Dermis microvascular lymphatic vessel endothelial cell (primary cell): ENCODE measurements at places on chromosomes 1 and 21.

- peak; percentile 14 for DNase-seq
Observed at GRCh38 chr1:48061162-48062136, 64.3 kb upstream of the TRABD2B start.

DNA sequence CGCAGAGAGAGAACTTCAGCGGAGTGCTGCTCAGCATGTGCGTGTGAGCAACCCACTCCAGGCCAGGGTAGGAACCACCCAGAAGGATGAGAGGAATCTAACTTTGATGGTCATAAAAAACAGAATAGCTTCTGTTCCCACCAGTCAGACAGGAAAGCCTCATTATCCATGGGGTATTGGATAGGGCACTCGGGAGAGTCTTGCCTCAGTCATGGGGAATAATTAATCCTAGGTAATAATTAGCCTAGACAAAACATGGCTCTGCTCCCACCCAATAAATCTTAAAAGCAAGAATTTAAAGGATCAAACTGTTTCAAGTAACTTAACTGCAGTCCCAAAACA lies 35.3 kb downstream of the LDLRAD1 start:
- no peak for DNase-seq

DNA sequence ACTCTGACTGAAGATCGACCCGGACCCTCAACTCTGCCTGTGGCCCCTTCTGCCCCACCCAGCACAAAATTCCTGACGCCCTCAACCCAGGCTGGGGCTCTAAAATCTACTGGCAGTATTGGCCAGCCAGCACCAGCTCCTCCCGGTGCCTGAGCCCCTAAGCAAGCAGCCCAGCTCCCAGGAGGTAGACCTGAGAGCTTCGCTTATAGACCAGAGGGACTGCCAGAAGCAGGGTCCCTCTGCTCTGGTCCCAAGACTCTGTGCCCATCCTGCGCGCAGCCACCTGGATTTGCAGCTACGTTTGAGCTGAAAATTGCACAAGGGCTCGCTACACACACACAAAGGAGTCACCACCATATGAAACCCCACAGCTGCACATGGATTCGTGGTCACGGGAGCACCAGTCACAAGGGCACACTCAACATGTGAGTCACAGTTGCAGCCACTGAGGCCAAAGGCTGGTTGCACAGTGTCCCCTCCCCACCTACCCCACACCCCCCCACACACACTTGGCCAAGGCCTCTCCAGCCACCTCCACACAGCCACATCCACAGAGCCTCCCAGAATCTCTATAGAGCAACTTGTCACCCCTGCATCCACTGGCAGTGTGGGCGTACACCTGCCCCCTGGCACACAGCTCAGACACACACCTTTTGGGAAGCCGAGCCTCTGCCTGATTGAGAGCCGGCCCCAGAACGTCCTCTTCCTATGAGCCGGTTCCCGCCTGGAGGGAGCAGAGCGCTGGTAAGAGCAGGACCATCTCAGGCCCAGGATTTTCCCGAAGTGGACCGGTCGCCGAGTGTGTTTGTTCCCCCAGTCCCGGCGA lies 1.1 kb upstream of the DMBX1 start:
- no peak for DNase-seq

DNA sequence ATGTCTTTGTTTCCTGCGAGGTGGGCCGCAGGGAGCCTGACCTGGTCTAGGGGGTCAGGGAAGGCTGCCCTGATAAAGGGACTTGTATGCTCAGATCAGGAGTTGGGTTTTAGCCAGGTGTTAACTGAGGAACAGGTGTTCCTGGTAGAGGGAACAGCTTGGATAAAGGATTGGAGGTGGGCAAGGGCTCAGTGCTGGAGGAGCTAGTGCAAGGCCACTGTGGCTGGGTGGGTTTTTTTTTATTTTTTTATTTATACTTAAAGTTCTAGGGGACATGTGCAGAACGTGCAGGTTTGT lies 31.1 kb downstream of the A3GALT2 start:
- no peak for DNase-seq

DNA sequence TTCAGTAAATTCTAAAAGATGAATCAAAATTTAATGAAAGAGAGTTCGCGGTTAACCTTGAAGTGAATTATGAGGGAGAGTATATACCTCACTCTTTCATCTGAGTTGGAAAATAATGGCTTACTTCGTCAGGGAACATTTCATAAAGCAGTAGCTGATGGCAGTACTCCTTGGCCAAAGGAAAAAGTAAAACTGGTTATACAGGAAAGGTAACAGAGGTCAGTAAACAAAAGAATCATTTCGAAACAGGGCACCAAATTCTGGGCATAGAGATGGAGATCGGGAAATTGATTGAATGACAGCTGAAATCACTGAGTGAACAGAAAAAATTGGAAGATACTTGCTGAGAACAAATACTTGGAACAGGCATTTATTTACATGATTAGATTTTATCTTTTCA lies 199.0 kb downstream of the OLFM3 start:
- DNase-seq: no peak

DNA sequence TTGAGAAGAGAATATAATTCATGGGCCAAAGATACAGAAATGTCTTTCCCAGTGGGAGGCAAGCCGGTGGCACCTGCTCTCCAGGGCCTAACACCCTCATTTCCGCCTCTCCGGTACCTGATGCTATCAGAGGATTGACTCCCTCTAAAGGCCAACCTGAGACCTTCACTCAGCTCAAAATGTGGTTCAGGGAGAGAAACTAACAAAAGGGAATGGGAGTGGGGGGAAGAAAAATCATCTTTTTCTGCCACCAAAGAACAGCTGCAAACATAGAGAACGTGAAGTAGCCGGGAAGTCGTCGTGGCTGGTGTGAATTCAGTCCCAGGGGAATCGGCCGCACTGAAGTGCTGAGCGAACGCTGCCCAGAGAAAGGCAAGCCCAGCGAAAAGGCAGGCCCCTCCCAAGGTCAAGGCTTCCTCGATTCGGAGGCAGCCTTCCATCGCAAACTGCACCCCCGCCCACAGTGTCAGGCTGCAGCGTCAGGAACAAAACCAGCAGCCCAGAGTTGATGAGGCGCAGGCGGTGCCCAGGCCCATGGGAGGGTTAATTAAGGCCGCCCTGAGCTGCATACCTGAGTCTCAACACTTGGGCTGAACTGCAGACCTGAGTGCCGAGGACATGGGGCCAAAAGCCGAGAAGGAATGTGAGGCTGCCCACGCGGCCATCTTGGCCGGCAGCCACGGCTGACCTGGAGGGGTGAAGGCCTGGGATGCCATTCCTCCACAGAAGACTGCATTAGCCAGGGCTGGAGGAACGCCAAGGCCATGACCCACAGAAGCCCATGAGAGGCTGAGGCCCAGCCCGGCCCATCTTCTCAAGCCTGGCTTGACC lies 160.2 kb downstream of the PSMG1 start:
- DNase-seq: peak; percentile 19

GRCh38 chr21:35257413-35257812 lies 208.3 kb upstream of the RUNX1 start:
- no peak for DNase-seq

GRCh38 chr1:228174482-228175315 lies 9.1 kb downstream of the IBA57 start:
- no peak for DNase-seq

DNA sequence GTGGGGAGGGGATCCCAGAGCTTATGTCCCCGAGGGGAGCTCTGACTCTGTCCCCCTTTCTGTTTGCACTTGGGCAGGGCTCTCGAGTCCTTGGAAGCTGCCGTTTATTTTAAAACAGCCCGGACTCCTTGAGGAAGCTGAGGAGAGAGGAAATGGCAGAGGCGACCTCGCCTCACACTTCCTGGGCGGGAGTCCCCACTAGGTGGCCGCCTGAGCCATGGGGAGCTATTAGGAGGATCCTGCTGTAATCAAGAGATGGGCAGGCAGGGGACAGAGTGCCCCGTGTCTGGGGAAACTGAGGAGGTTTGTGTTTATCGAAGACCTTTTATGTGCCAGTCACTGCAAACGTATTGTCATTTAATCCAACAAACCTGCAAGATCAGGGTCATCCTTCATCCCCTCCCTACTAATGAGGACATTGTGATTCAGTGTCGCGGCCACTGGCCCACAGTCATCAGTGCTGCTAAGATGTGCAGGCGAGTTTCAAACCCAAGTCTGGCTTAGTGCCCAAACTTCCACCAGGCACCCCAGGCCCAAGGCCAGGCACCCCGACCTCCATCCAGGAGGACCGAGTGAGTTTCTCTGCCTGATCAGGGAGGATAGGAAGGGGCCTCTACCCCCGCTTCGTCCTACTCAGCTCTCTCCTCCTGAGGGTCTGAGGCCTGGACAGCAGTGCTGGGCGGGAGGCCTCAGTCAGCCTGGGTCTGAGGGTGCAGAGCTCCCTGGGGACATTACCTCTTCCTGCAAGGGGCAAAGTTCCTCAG lies 316.9 kb upstream of the VAMP3 start:
- DNase-seq: no peak

DNA sequence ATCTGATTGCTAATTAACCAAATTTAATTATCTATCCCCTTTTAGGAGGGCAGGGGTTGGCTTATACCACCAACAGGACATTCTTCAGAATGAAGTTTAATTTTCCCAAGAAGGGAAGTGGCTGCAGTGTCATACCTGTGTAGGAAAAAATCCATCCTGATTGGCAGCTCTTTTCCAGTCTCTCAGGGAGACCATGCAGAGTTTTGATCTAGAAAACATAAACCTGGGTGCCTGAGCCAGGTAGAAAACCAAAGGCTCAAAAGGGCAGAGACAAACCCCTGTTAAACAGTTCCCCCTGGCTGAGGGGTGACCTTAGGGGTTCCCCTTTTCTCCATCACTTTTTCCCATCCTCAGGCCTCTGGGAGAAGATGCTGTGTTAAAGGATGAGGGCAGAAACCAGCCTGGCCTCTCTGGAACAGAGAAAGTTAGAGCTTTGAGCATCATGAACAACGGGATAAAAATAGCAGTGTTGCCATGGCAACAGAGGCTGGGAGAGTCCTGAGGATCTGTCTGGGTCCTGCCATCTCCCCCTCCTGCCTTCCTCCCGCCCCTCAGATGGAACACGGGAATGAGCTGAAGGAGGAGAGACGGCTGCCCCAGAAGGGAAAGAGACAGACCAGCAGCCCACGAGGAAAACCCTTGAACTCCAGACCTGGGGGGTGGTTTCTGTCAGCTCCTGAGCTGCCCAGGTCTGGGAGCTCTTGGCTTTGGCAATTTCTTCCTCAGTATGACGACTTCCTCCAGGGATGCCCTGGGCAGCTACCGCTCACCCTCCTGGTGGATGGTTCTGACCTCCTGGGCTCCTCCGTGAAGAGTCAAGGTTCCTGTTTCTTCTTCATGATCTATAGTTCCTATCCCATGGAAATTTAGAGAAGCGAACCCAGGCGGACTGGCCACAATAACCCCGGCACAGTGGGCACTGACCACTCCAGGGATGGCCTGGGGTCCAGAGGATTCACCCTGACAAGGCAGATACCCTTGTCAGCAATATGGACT lies 14.0 kb upstream of the LEMD1 start:
- DNase-seq: no peak

- DNase-seq: peak; percentile 93
Observed at GRCh38 chr1:61337981-61338848, 255.9 kb downstream of the NFIA start.

DNA sequence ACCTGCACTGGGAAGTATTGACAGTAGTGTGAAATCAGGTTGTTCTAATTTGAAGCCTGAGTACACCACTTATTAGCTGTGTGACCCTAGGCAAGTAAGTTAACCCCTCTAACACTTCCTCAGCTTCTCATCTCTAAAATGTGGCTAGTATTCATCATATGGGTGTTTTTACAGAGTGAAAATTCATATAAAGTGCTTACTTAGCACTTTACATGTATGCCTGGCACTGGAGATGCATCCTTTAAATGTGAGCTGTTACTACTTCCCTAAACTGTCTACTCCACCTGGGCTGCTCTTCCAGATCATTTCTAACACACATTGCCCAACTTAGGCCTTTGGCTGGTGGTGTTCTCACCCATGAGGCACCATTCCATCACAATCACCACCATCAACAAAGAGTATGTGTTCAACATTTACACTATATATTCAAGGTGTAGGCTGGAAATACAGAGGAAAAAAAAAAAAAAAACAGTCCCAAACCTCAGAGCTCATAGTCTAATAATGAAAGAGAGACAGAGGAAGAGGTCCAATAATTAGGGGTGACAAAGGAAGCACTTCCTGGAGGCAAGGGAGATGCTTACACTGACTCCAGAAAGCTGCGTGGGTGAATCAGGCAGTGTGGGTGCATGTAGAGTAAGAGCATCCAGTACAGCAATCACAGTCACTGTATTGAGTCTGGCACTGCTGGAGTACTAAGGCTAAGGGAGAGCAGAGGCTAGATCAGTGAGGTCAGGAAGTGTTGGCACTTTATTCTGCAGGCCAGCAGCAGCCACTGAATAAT lies 3.6 kb downstream of the STX6 start:
- DNase-seq: no peak

DNA sequence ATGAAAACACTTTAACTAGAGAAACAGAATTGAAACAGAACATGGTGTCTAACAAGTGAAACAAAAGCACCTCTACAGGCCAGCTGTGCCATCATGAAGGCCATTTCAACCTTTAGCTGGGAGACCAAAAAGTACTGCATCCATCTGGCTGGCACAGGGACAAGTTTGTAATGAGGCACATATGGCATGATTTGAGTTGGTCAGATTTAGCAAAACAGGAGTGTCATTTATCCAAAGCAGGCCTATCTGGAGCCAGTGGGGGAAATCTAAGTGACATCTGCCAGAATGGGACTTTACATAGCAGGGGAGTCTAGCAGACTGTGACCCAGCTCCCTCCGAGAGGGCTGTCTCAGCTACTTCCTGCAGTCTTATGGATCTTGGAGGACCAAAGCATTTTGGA lies 51.9 kb downstream of the DNTTIP2 start:
- DNase-seq: no peak

- DNase-seq: no peak
Observed at GRCh38 chr1:203367057-203367456, 16.1 kb upstream of the FMOD start.

- DNase-seq: no peak
Observed at GRCh38 chr1:100065183-100065968, 67.4 kb downstream of the SASS6 start.

DNA sequence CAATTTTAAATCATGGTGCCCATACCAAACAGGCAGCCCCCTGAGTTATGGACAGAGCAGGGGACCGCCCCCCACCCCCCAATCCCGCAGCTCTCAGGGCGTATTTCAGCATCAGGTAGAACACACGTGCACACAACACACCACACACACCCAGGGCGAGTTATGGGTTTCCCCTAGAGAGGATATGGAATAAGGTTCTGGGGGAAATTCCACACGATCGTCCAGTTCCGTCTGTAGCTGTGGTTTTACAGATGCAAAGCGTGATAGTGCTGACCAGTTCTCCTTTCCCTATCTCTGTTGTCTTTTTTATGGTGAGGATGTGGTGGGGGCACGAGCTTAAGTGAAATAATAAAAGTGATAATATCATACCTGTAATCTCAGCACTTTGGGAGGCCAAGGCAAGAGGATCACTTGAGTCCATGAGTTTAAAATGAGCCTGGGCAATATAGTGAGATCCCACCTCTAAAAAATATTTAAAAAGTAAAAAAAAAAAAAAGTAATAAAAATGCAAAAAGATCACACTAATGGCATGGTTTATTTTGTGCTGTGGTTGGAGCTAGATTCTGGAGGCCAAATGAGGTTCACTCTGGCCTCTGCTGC lies 25.1 kb downstream of the C2CD2 start:
- peak; percentile 86 for DNase-seq

GRCh38 chr1:116390195-116390594 lies 17.2 kb downstream of the ATP1A1 start:
- DNase-seq: no peak
